Activated CD8-positive, alpha-beta memory T cell treated with anti-CD3 and anti-CD28 coated beads for 1 hour (primary cell): ENCODE measurements at places on chromosomes 13 and 19.

DNA sequence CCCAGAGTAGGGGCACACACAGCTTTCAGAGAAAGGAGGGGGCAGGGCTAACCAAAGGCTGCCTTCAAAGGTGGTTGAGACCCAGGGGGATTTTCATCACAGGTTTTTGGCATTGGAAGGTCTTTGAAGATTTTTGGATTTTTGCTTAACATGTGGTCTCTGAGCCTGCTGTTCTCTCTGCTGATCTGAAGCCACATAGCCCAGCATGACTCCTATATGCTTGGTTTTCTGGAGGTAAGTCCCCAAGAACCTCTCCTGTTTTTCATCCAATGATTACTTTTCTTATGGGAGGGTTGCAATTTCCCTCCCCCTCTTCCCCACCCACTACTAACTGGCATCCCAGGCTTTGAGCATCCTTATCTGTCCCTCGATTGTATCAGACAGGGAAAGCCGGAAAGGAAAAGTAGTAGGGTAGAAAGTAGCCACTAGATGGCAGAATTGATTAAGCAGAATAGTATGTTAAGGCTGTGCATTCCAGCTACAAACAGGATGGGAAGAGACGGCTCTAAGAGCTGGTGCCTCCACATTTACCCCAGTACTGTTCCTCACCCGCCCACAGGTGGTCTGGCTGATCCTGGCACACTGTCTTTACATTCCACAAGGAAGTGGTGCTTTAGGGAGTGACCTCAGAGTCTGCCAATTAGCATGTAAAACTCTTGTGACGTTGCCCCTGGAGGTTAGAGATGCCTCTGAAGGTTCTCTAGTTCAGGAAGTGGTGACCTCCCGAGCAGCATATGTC is 218.9 kb upstream of the EDNRB start:
- DNase-seq = no peak

GRCh38 chr19:13029893-13030292 is 34.6 kb downstream of the NFIX start:
- DNase-seq = no peak

DNA sequence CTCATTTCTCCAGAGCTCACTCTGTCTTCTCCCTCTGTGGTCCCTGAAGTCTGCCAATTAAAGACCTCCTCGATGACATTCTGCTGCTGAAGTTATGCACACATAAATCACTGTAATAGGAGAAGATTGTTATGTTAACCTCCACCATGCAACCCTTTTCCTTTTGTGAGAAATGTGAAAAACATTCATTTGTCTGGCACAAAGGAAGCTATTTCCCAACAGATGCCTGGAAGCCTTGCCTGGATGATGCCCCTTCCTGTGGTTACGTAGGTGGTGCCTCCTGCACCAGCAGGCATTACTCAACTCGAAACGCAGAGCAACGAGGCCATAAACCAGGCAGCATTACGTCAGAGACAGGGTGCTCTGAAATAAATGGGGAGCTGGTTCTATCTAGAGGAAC is 327.4 kb upstream of the ZNF507 start:
- no peak for DNase-seq

DNA sequence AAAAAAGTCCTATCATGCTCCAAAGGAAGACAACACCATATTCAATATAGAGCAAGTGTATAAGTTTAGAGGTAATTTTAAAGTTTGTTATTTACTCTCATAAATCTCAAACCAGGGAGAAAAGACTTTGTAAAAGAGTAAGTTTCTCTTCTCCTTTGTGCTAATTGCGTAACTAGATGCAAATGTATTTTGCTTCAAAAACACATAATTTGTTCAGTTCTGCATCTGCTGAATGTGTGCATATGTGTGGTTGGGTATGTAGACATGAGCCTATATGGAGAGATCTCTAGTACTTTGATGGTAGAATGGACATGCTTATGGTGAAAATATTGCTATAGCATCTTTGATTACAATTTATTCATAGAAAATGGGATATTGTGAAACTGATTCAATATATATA is 17.8 kb upstream of the MIR17HG start:
- DNase-seq = no peak

DNA sequence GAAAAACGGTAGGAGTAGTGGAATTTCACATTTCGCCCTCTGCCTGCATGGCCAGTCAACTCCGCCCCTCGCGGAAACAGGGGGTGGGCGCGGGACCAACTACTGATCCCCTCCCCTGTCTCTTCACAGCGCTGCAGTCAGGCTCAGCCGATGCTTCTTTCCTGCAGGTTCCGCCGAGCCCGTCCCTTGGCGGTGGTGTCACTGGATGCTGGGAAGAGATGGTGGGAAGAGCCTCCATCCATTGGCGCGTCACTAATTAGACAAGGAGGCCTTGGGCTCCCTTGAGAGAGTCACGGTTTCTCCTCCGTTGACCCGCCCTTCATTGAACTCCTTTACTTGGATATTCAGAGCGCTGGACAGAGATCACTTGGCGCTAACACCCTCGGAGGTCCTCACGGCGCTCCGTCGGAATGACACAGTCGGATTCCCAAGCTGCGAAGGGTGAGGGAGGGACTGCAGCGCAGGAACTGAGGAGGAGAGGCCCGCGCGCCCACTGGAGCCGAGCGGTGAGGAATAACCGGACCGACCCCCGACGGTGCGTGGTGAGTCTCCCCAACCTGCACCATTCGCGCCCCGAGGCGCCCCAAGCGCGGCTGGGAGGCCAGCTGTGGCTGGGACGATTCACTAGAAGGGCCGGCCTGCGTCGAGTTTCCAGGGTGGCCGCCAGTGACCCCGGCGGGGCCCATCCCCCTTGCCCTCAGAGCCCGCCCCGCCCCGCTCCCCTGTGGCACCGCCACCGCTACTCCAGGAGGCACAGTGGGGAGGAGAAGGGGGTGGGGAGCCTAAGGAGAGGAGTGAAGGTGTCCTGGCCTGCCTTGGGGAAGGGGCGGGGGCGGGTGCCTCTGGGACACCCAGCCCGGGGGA is 11.2 kb upstream of the CEACAM21 start:
- DNase-seq = no peak

DNA sequence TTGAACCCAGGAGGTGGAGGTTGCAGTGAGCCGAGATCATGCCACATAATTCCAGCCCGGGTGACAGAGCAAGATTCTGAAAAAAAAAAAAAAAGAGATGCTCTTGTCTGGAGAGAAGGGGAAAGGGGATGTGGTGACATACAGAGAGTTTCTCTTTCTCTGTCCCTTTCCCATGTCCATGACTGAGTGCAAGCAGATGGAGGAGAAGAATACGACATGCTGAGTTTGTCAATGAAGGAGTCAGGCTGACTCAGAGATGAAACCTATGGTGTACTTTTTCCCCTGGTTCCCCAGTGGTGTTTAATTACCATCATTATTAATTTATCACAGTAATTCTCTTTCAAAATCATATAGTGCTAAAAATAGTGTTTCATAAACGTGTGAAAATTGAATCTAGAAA is 448.8 kb downstream of the FOXO1 start:
- DNase-seq = no peak

- no peak for DNase-seq
These were observed 525 bp upstream of the COG3 start for GRCh38 chr13:45464141-45464686.

DNA sequence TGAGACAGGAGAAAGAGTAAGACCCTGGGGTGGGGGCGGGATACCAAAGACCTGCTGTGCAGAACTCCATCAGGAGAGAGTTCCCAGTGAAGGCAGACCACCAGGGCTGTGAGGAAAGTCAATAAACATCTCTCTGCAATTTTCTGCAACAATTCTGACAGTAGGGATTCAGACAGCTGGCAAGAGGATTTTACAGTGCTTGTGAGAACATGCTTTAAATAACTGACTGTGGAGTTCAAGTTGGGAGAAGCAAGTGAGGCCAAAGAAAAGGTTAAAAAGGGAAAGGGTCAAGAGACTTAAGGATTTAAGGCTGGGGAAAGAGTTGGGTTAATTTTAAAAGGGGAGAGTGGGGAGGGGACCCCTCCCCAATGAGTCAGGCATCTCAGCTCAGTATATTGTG is 98.4 kb downstream of the USP12 start:
- DNase-seq = no peak

GRCh38 chr19:31875591-31875990 is 469.8 kb upstream of the ZNF507 start:
- DNase-seq = no peak

- DNase-seq = no peak
These were observed 21.9 kb upstream of the WTIP start for GRCh38 chr19:34459614-34460013.

- no peak for DNase-seq
These were observed 471.1 kb upstream of the ZNF507 start for GRCh38 chr19:31874313-31874712.
